ENCODE measurements at places on chromosomes 6 and 20.

- DNase-seq, result no peak
These were observed 116.5 kb downstream of the SAMD5 start for GRCh38 chr6:147624946-147625515.

GRCh38 chr6:73393278-73393677 lies 1.4 kb upstream of the DDX43 start:
- no peak for DNase-seq

DNA sequence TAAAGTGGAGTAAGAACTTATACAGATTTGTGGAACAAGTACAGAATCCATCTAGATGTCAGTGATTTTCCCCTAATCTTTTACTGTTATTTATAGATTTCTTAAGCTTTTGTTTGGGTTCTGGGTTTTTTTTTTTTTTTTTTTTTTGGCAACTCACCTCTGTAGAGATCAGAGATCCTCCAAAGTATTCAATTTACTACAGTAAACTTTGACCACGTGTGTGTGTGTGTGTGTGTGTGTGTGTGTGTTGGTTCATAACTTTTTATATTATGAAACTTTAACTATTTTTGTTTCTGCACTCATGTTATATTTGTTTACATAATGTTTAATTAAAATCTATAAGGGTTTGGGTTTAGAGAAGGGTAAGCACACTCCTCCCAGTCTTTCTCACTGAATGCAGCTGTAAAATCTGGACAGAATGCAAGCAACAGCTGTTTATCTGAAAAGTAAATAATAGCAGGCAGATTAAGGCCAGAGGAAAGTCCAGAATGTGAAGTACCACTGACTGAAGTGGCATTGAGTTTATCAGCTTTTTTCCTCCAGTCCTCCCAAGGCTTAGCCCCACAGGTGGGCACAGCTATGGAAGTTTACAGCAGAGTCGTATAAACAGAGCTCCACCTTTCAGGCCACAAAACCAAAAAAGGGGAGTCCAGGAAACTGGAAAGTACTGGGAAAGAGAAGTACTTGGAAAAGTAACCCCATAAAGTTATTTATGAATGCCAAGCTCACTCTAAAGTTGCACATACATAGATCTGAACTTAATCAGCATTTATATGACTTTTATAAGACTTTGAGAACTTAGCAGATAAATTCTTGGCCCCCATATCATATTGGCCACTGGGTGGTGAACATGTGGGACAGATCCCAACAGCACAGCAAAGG lies 43.0 kb upstream of the CD2AP start:
- DNase-seq, result no peak

GRCh38 chr20:16514140-16514539 lies 59.1 kb downstream of the KIF16B start:
- DNase-seq, result no peak
